Stimulated activated CD4-positive, alpha-beta T cell treated with anti-CD3 and anti-CD28 coated beads, TNF-alpha, amount 100 ng/mL, for 1 hour (primary cell): ENCODE measurements at places on chromosomes 1 and 21.

DNA sequence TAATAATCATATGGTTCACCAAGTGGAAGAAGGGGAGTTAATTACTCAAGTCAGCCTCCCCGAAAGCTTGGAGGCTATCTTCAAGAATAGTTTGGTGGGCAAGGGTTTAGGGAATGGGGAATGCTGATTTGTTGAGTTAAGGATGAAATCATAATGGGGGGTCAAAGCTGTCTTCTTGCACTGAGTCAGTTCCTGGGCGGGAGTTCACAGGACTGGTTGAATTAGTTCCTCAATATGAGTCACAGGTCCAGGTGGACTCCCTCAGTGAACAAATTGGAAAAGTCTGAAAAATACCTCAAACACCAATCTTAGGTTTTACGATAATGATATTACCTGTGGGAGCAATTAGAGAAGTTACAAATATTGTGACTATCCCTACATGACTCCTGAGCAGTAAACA is 115.2 kb upstream of the COA6 start:
- DNase-seq: no peak

GRCh38 chr1:59947047-59947938 is 20.7 kb upstream of the CYP2J2 start:
- DNase-seq: peak; percentile 22

DNA sequence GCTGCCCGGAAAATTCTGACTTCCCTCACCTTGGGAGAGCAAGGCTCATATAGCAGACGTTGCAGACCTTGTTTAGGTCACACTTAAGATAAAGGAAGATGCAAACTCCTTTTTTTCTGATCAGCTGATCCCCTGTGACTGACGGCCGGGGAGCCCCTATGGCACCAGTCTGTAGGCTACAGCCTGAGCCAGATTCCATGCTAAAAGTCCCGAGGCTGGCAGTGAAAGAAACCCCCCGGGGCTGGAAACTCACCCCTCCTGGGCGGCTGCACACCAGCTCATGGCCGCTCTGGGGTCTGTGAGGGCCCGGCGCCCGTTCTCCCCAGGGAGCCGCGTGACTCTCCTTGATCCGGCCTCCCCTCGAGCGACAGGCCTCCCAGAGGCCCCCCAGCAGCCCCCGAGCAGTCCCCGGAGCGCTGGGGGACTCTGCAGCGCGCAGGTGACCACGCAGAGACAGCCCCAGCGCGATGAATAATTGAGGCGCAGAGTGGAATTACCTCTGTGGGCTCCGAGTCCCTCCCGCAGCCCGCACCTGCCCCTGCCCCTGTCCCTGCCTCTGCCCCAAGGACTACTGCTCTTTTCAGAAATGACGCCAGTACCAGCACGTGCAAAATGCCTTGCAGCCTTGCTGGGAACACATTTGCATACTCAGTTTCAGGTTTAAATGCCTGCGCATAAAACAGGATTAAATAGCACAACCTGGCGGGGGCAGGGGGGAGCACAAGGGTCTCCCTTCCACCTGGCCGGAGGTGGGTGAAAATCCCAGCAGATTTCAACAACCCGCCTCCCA is 62.6 kb upstream of the CLDN14 start:
- DNase-seq: no peak

DNA sequence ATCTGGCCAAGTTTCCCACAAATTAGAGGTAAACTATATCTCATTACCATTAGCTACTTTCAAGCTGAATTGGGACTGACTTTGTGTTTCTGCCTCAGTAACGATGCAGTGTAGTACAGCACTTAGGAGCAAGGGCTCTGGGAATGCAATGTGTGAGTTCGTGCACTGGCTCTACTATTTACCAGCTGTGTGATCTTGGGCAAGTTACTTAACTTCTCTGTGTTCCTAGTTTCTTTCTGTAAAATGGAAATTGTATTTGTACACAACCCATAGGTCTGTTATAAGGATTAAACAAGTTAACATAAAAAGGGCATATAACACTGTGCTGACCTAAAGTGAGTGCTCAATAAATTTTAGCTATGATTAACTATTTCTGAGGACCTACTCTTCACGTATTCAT is 65.0 kb upstream of the CSF1 start:
- no peak for DNase-seq

GRCh38 chr1:231751415-231751814 is 124.8 kb downstream of the DISC1 start:
- DNase-seq: no peak

GRCh38 chr21:15211491-15212133 is 146.8 kb upstream of the NRIP1 start:
- DNase-seq: no peak

GRCh38 chr1:183636334-183636682 is 725 bp upstream of the ARPC5 start:
- no peak for DNase-seq

DNA sequence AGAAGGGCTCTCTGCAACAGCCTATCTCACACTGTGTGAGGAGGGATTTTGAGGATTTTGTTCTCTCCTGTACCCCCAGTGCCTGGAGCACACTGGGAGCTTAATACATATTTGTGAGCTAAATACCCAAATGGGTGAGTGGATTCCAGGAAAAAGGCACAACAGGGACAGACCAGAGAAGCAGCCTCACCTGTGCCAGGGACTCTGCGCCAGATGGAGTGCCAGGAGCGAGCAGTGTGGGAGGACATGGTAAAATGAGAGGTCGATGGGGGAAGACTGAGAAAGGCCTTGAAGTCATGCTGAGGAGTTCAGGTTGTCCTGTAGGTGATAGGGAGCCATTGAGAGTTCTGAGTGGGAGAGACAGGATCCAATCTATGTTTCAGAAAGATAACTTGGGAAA is 11.0 kb upstream of the KCNA2 start:
- DNase-seq: no peak

DNA sequence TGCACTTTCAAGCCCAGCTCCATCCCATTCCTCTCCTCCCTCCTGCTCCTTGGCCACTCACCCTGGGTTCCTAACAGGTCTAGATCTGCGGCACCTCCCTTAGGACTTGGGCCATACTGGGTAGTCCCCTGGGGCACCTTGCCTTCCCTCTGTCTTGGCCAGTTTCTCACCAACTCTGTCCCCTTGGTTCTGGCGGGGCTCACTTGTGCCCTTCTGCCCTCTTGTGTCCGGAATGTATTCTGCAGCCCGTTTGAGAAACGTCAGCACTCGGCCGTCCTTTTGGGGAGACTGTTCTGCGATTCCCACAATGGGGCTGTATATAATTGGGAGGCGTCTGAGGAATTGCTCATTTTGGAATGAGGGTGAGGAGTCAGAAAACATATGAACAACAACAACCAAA is 162.4 kb downstream of the ZSCAN20 start:
- DNase-seq: no peak

- DNase-seq: no peak
Measured at GRCh38 chr1:59554011-59554663, 257.2 kb downstream of the FGGY start.

DNA sequence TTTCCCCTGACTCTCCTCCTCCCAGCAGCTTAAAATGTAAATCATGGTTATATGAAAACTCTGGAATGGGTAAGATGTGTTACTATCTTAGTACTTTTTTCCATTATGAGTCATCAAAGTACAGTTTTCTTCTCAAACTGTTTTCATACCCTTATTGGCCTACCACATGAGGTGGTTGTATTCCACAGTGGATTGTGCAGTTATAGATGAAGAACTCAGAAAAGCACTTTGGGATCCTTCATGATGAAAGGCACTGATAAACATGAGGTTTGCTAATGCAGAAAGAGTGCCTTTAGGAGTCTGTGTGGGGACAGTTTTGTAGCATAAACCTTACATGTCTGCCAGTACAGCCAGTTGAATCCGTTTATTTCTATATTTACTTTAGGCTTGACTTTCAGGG is 32.0 kb upstream of the MYOCOS start:
- DNase-seq: no peak

DNA sequence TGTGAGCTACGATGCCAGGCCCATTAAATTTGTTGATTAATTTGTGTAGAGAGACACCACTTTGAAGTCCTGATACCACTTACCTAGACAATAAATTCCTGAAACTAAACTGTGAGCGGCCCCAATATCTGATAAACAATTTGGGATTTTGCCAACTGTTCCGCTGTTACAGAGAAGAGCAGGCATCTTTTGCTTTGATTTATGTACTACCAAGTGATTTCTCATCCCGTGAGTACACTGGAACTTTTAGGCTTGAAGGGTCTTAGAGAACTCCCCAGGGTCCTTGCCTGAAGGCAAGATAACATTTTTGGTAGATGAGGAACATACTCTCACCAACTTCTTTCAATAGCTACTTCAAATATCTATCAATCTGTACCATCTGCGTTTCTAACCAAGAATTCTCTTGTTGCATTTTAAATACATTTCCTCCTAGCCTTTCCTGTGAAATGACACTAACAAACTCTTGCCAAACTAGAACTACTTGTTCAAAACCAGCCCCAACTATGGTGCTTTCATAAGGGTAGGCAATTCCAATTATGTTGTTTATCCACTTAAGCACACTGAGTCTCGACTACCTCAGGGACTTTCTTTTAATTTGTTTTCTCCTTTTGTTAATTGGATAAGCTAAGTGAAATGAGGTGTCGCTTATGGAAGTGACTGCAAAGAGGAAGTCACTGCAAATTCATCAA is 23.2 kb upstream of the SLC30A1 start:
- DNase-seq: no peak

GRCh38 chr1:167499664-167500101 is 18.6 kb downstream of the CD247 start:
- no peak for DNase-seq

- no peak for DNase-seq
Measured at GRCh38 chr21:42089093-42089631, 18.0 kb downstream of the UMODL1 start.

GRCh38 chr1:53324728-53325297 is 3.1 kb downstream of the LRP8 start:
- no peak for DNase-seq

DNA sequence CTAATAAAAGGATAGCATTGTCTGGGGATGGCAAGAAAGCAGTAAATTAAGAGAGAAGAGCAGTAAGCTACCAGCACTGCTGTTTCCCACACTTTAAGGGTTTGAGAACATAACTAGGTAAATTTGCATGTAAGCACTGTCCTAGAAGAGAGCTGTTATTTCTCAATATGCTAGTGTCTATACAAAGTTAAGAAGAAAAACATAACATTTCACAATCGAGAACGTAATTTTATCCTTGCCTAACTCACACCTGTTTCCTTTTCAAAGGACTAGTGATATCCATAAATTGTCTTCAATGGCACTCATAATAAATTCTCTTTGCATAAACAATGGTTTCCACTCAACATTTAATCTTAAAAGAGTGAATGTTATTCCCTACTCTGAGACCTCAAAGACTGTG is 576.0 kb downstream of the PTBP2 start:
- no peak for DNase-seq

DNA sequence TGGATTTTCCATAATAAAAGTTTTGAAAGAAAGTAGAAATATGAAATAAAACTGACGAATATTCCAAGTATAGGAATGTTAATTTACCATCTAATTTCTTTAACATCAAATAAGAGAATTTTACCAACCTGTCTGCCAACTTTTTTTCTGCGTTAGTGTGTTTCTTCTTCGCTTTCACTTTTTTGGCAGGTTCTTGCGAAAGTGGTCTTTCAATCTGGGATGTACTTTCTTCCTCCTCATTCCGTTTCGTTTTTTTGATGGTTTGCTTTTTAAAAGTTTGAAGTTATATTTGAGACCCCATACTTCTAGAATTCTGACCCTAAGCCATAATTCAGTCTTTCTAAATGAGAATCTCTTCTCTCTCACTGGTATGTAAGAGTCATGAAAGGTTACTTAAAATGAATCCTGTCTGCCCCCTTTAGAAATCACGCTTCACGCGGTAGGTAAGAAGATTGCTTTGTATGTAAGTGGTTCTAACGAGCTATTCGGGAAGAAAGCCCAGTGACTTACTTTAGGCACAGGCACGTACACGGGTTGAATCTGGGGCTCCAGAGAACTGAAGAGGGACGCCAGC is 580 bp downstream of the RBM34 start:
- DNase-seq: no peak

DNA sequence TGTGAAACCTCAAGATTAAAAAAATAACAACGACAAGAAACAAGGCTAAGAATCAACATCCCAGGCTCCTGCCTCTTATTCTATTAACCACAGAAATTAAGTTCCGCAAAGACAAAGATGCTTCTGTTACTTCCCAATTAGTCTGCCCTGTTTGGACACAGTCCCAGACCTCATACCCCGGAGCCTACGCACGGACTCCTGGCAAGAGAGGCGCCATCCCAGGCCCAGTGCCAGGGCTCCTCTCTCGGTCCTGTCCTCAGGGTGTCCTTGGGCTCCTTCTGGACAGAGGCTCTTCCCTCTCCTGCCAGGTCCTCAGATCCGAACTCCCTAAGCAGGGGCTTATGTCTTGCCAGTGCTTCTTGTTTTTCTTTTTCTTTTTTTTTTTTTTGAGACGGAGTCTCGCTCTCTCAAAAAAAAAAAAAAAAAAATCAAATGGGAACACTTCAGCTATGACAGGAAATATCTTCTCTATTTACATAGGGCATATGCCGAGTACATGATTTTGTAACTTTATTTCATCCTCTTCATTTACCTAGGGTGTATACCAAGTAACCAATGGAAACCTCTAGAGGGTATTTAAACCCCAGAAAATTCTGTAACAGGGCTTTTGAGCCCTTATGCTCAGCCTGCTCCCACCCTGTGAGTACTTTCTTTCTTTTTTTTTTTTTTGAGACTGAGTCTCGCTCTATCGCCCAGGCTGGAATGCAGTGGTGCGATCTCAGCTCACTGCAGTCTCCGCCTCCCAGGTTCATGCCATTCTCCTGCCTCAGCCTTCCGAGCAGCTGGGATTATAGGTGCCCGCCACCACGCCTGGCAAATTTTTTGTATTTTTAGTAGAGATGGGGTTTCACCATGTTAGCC is 11.7 kb upstream of the ENO1 start:
- DNase-seq: no peak

GRCh38 chr1:117642963-117643362 is 37.1 kb downstream of the TENT5C start:
- DNase-seq: no peak

DNA sequence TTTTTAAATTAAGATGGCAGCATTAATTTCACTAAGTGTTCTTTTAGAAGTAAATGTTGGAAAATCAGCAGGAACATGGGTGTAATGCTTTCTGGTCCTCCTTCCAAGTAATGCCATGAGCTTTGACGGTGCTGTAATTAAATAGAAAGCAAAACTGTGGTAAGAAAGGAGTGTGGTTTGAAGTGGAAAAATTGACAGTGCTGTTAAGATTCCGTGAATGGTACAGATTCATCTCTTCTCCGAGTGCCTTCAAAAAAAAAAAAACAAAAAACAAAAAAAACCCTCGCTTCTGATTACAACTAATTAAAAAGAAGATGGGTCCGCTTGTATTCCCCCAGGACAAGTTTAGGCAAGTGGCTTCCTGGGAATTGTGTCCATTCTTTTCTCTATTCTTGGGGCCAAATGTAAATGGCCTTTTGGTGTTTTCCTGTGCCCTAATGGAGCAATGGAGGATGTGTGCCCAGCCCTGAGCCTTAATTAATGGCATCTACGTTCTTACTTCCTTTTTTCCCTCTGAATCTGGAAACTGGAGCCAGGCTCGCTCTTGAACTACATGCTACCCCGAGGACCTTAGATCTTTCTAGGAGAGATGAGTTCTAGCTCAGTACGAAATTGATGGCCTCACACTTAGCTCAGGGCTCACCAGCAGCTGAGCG is 5.1 kb downstream of the LMO4 start:
- no peak for DNase-seq

- DNase-seq: no peak
Measured at GRCh38 chr1:39342776-39343175, 138.3 kb downstream of the MACF1 start.
